Activated CD8-positive, alpha-beta T cell treated with anti-CD3 and anti-CD28 coated beads, Interleukin-2, amount 10 ng/mL, durations not matched to agents 7 days and 5 days (primary cell): ENCODE measurements at places on chromosomes 12 and 14.

- no peak for DNase-seq
These were observed 105.7 kb upstream of the RASSF8 start for GRCh38 chr12:25852792-25853191.

DNA sequence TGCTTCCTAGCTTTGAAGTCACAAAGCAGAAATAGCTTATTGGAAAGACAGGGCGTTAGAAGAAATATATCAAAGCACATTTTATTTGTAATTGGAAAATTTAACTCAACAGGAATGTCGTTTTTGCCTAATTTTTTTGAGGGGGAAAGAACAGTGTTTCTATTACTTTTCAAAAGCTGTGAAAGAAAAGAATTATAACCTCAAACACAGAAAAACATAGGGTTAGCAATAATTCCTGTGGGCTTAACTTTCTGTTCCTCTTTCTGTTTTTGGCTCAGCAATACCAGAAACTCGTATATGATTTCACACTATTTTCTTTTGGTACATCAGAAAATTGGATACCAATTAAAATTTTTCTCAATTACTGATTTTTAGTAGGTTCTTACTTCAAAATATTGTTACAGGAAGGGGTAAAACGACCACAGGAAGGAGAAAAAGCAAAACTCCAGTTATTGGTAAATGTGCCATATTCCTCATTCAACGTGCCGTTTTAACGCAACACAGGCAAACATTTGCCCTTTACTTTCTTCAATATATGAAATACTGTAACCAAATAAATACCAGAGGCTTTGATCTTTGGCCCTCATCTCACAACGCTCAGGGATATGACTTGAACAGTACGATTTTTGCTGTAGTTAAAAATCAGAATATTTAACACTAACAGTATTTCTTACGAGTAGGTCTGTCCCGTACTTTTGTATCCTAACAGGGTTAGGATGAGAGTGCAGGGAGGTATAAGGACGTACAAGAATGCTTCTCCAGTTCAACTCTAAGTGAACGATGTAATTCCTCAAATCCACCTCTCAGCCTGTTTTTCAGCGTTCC is 1.3 kb upstream of the RNU6-7 start:
- DNase-seq, result no peak

- no peak for DNase-seq
These were observed 26.5 kb upstream of the STRAP start for GRCh38 chr12:15855646-15856045.

GRCh38 chr14:101226603-101227425 is 323.3 kb upstream of the RTL1 start:
- no peak for DNase-seq

DNA sequence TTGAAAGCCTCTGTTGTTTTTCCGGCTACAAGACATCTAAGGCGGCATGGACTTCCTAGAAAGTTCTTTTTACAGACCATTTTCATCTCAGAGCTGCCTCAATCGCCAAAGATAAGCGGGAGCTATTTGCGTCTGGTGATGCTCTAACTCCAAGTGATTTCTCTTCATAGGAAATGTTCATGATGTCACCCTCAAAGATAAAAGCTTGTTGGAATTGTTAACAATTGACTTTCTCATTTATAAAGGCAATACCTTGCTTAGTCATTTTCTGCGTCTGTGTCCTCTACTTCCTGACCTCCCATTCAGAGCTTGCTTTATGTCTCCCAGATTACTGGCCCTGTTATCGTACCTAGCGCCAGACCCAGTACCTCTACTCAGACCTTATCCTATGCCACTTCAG is 259.0 kb upstream of the G2E3 start:
- DNase-seq, result no peak

- no peak for DNase-seq
These were observed 45.5 kb downstream of the DERA start for GRCh38 chr12:15956413-15957185.
